SJCRH30 (cell line): ENCODE measurements at places on chromosomes 1 and 21. TPM values are rescaled to one million over a fixed set of nuclear protein-coding genes. Genes with fewer than 3 reads are reported as not detected.

- H3K4me1 ChIP-seq: no peaks in the 10 kb centered on the region
- no peak overlapping the region for H3K27ac ChIP-seq
- DNase-seq: peak; percentile 55
- H3K36me3 ChIP-seq: no peaks in the 10 kb centered on the region; the same call in 1 of the 2 replicates
- no peak overlapping the region for H3K4me3 ChIP-seq
- no peaks in the 10 kb centered on the region for H3K27me3 ChIP-seq
Observed at GRCh38 chr21:45478115-45478801, 64.0 kb downstream of the SLC19A1 start.

DNA sequence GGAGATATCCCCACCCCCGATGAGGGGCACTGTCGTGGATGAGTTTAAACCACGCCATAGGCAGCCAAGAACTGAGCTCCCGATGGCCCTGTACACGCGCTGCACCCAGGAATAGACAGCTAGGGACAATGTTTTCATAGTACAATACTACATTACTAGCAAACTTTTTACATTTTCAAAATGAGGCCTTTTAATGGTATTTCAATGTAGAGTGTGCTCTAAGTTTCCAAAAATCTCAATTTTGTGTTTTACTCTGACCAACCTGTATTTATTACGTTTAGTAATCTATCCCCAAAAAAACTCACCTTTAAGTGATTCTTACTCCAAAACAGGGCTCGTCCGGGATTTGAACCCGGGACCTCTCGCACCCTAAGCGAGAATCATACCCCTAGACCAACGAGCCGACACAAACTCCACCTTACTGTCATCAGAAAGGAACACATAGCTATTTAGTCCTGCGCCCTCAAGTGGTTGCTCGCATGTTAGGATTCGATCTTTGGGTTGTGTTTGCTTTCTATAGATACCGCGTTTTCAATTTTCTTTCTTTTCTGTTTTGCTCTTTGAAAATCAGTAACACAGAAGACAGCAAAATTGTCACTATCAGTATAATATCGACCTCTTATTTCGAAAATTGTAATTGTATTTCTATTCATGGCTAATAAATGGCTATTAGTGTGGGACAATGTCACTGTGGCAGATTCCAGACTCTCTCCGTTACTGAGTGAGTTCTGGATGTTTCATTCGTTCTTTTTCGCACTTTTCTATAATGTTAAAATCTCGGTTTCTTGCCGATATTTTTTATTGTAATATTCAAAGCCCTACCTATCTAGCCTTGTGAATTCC is 6.4 kb upstream of the MPZL1 start:
- DNase-seq: peak; percentile 82
- H3K27ac ChIP-seq: peak overlapping the region; percentile 86
- no peaks in the 10 kb centered on the region for H3K4me1 ChIP-seq
- H3K36me3 ChIP-seq: no peaks in the 10 kb centered on the region
- no peaks in the 10 kb centered on the region for H3K27me3 ChIP-seq

DNA sequence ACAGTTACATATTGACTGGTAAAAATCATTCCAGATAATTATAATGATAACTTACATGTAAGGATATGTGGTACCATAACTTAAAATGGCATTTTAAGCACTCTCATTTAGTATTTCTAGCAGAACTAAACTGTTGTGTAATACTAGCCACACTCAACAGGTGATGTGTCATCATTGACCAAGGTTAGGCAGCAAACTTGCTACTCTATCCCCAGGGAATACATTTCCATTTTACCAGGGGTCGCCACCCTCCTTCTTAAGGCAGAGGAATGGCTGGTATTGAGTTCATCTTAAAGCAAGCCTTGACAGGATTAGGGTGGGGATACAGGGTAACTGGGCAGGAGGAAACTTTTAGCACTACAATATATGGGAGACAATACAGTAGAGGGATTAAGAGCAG is 259.8 kb upstream of the CAMK1G start:
- DNase-seq: no peak
- H3K36me3 ChIP-seq: no peaks in the 10 kb centered on the region
- no peak overlapping the region for H3K4me3 ChIP-seq
- H3K27ac ChIP-seq: no peak overlapping the region
- no peaks in the 10 kb centered on the region for H3K27me3 ChIP-seq

Gene SELP
- not detected in 2 replicates for total RNA-seq

Gene BLACAT1
- 1.1 and 1.4 TPM in 2 replicates for total RNA-seq

Gene SFN
- 0.14 and 0.15 TPM in 2 replicates for total RNA-seq

GRCh38 chr21:42461185-42461520 is 34.9 kb downstream of the RSPH1 start:
- H3K4me3 ChIP-seq: no peak overlapping the region
- H3K36me3 ChIP-seq: no peaks in the 10 kb centered on the region
- no peak for DNase-seq

DNA sequence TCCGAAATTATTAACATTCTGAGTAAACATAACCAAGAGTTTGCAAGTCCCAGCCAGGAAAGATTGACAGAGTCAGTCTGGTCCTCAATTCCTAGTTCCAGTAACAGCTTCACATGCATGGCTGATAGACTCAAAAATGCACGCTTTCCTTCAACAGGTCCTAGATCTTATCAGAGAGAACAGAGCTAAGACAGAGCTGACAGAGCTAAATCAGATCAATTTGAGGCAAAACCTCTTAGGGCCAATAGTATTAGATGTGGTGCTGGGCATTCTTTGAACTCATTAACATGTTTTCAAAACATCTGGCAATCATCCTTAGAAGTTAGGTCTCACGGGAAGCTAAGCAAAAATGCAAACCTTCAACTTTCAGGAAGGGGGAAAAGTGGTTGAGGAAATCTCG is 114.0 kb downstream of the GREM2 start:
- H3K27ac ChIP-seq: no peak overlapping the region
- H3K27me3 ChIP-seq: no peaks in the 10 kb centered on the region
- no peak for DNase-seq
- no peaks in the 10 kb centered on the region for H3K4me1 ChIP-seq
- H3K36me3 ChIP-seq: no peaks in the 10 kb centered on the region

GRCh38 chr1:145863282-145864018 is 4.6 kb upstream of the PIAS3 start:
- no peaks in the 10 kb centered on the region for H3K36me3 ChIP-seq
- no peak for DNase-seq

Gene LDLRAD1
- total RNA-seq: not detected in 2 replicates

GRCh38 chr1:74534241-74534640 is 21.8 kb upstream of the LRRC53 start:
- H3K36me3 ChIP-seq: no peaks in the 10 kb centered on the region
- DNase-seq: peak; percentile 8
- no peak overlapping the region; the same call in 1 of the 2 replicates for H3K27ac ChIP-seq
- H3K4me1 ChIP-seq: peaks cover 20% of the 10 kb centered on the region

DNA sequence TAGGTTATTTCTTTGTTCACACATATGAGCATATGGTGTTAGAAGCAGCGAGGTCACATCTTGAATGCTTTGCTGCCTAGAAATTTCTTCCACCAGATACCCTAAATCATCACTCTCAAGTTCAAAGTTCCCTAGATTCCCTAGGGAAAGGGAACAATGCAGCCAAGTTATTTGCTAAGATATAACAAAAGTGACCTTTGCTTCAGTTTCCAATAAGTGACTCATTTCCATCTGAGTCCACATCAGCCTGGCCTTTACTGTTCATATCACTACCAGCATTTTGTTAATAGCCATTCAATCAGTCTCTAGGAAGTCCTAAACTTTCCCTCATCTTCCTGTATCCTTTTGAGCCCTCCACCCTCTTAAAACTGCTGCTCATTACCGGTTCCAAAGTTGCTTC is 1502.5 kb downstream of the KCNT2 start:
- H3K4me3 ChIP-seq: no peak overlapping the region
- no peak overlapping the region for H3K27ac ChIP-seq
- no peak for DNase-seq
- no peaks in the 10 kb centered on the region for H3K27me3 ChIP-seq
- H3K4me1 ChIP-seq: no peaks in the 10 kb centered on the region
